ENCODE measurements at places on chromosomes 11 and 22.

DNA sequence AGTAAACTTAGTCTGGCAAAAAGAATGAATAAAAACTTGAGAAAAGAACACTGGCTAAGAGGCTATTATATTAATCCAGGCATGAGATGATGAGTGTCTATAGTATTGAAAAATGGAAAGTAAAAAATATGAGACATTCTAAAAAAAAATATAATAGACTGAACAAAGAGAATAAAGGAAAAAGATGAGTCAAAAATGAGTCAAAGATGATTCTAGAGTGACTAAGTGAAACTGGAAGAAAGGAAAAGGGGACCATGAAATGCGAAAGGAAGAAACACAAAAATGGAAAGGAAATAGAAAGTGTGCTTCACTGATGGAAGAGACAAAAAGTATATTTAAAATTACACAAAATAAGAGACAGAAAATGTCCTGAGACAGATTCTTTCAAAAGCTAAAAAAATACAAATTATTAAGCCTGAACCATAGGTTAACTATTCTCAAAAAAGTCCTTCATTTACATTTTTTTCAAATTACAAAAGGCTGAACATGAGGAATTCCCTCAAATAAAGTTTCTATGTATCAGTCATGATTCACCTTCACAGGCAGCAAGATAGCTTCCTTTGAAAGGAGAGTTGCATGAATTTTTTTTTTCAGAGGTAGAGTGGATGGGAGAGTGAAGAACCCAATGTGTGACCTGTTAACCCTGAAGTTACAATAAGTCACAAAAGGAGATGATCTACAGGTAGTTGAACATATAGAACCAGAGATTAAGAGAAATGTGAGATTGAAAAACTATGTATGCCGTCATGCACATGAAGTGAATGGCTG lies 75.2 kb downstream of the EIF3M start:
- DNase-seq: no peak

DNA sequence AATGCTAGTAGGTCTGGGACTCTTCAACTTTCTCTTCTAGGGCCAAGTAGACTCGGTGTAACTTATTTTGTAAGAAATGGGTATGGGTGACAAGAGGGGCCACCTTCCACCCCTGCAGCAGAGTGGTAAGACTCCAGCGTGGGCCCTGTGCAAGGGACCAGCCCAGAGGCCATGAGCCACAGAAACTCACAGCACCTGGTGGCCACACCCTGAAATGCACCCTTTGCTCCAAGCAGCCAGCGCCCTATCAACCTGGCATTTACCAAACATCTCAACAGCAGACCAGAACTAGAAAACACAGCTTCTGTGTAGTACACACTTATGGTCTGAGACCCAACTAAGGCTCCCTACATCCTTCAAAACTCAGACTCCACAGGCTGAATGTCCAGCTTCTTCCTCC lies 5.7 kb downstream of the CDCA5 start:
- peak; percentile 9 for DNase-seq

DNA sequence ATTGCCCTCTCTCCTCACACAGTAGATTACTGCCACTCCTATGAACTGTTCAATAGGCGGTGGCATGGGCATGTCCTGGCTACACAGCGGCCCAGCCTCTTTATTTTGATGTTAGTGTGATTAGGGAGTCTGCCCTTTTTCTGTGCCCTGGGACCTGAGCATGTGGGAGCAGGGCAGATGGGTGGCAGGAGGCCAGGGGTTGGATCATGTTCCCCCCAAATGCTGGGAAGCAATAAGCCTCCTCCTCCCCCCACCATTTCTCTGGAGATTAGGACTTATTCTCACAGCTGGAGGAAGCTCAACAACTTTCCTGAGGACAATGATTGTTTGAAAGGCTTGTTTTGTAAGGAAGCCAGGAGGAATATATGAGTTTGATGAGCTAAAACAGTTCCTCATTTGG lies 848 bp downstream of the HEPN1 start:
- DNase-seq: no peak

DNA sequence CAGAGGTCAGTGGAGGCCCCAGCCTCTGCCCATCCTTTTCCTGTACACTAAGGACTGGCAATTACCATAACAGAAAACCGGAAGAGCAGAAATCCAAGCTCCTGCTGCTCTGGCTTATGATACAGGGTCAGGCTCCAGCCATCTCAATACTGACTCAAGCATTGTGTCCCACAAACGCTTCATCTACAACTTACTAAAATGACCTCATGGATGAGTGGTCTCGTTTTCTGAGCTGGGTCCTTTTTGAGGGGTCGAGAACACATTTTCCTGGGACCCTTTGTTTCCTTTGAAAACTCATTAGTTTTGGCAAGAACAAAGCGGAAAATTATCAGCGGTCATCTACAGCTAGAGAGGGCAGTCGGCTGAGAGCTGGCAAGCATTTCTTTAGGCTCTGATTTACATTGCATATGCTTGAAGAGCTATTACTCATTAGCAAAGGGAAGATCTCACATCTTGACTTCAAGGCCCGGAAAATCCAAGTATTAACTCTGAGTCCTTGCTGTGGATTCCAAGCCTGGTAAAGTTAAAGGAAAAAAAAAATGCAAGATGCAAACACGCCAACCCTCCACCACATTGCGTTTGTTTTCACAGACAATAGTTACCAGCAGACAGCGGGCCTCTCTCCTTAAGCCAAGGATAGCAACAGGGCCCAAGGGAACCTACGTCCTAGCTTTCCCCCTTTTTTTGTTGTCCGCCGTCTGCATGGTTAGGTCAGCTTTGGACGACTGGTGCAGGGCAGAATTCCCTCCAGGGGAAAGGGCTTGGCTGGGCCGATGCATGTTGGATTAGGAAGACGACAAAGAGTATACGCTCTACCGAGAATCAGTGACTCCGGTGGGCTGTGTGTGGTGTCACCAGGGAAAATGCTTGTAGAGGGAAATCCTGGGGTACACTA lies 1.8 kb downstream of the TESMIN start:
- no peak for DNase-seq

GRCh38 chr11:77195071-77195755 lies 67.2 kb downstream of the MYO7A start:
- no peak for DNase-seq

DNA sequence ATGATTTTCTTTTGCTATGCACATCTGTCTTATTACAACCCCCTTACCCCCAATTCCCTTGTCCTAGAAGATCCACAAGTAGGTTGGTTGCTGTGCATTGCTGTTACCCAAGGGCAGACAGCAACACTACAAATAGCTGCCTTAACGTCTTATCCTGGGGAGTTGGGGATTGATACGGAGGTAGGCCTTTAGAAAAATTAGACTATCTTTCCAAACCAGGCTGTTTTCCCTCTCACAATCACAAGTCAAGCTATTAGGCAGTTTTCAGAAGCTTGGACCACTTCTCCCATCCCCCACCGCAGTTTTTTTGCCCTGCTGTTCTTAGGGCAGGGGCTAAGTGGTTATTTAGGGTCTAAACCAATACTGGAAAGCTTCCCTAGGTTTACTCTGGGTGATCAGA lies 2.8 kb upstream of the PHLDB1 start:
- no peak for DNase-seq

DNA sequence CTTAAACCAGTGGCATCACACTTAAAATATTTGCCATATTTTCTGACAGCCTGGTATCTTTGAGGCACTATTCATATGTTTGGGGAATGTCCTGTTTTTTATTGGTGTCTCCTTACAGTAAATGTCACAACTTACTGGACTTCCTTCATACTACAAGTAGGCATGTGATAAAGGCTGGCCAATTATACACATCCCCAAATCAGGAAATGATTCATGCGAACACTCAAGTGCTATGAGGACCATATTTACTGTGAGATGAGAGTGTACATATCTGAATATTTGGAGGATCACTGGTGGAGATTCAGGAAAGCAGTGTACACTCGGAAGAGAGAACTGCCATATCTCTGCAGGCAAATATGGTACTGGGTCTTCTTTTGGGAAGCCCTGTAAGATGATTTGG lies 913.8 kb upstream of the CHORDC1 start:
- DNase-seq: no peak

DNA sequence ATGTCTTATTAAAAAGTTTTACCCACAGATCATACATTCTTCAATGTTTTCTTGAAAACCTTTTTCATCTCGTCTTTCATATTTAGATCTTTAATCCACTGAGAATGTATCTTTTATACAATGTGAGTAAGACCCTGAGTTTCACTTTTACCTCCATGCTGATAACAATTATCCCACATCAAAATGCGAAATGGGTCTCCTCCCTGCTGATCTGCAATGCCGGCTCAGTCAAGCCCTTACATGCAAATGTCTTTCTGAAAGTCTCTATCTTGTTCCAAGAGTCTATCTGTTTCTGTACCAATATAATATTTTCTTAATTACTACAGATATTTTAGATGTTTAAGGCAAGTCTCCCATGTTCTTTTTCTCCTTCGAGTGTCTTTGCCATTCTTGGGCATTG lies 50.9 kb downstream of the CDON start:
- DNase-seq: no peak

DNA sequence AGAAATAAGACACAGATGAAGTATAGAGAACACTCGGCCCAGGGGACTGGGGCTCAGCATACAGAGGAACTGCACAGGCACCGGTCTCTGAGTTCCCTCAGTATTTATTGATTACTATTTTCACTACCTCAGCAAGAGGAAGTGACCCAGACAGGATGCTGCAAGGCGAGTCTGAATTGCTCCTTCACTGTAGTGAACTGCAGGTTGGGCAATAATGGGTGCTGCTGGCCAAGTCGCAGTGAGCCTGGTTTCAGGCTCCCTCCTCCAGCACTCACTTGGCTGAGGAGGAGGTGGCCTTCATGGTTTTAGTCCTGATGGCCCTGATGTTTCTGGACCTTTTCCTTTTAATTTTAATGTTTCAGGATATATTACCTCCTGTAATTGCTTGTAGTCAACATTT lies 10.4 kb downstream of the OR52K2 start:
- DNase-seq: peak; percentile 63

DNA sequence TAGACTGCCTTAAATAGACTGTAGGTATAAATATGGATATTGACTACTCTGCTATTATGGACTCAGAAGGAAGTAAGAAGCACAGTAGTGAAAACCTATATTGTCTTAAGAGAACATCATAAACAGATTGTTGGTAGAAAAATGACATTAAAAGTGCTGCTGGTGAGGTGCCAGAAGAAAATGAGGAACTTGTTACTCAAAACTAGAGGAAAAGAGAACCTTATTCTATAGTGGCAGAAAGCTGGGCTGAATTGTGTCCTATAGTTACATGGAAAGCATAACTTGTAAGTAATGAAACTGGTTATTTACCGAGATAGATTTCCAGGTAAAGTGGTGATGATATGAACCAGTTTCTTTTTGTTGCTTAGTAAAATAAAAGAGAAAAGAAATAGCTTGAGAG lies 109.7 kb upstream of the CTSC start:
- peak; percentile 65 for DNase-seq

GRCh38 chr11:103610435-103610834 lies 426.0 kb upstream of the DDI1 start:
- DNase-seq: no peak

DNA sequence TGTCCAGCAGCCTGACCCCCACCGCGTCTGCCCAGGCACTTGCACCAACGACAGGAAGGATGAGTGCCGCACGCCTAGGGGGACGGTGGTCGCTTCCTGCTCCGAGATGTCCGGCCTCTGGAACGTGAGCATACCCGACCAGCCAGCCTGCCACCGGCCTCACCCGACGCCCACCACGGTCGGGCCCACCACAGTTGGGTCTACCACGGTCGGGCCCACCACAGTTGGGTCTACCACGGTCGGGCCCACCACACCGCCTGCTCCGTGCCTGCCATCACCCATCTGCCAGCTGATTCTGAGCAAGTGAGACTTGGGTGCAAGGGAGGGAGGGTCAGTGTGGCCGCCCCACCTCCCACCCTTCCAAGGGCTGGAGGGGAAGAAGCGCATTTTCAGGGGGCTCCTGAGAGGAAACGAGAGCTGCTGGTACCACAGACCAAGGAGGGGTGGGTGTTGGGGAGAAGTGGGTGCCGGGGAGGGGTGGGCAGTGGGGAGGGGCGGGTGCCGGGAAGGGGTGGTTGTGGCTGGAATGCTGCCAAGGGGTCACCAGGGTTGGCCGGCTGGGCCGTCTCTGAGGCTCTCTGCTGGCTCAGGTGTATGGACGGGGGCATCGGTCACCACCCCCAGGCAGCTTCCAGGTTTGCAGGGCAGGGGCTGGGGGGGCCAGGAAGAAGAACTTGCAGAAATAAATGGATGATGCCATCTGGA lies 27.7 kb upstream of the MUC5B start:
- DNase-seq: no peak

- no peak for DNase-seq
Observed at GRCh38 chr11:15655552-15655951, 540.8 kb downstream of the INSC start.

DNA sequence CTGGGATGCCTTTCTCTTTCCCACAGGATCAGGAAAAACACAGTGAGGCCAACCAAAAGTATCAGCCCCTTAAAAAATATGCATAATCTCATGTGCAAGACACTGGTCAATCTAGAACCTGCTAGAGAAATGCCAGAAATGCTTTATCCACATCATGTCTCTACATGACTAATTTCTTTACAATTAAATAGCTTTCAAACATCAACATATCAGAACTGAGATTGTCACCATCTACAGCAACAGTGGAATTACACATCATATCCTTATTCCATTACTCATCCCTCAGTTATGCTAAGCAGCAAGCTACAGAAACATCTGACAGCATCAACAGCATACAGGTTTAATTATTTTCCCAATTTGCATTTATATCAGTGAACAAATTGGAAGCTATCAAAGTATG lies 78.8 kb downstream of the DDIAS start:
- DNase-seq: no peak

DNA sequence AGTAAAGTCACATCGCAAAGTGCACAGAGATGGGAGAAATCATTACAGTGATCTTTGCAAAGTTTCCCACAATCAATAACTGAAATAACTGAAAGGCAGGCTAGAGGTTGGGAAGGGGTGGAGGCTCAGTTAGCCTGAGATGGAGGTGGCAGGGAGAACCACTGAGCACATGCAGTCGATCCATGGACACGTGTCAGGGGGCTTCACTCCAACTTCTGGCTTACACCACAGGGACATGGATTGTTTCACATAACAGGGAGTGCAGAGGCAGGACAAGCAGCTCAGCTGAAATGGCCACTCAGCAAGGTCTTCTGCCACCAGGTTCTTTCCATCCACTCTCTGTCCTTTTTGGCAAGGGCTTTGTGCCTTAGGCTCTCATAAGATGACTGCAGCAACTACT lies 35.1 kb upstream of the MICAL2 start:
- no peak for DNase-seq

GRCh38 chr11:1039481-1040427 lies 3.2 kb upstream of the MUC6 start:
- no peak for DNase-seq

- peak; percentile 6 for DNase-seq
Observed at GRCh38 chr11:134014511-134014910, 54.4 kb upstream of the JAM3 start.
